ENCODE measurements at places on chromosomes 5 and 9.

DNA sequence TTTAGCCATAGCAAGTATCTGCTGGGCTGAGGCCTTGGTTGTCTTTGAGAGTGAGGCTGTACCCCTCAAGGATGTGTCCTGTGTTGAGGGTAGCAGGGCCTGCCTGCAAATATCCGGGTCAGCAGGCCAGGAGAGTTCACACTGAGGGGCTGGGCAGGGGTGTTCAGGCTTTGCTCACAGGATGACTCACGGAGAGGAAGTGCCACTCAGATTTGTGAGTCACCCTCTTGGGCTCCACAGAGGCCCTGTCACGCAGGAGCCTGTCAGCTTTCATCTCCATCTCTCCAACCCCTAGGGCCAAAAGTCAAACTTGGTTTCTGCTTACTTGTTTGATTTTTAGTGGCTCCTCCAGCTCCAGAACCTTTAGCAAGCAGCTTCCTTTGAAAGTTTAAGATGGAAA lies 211.5 kb downstream of the SEC61B start:
- no peaks in the 10 kb centered on the region for H3K27me3 ChIP-seq
- no peaks in the 10 kb centered on the region for H3K4me1 ChIP-seq
- no peak overlapping the region for H3K4me3 ChIP-seq

DNA sequence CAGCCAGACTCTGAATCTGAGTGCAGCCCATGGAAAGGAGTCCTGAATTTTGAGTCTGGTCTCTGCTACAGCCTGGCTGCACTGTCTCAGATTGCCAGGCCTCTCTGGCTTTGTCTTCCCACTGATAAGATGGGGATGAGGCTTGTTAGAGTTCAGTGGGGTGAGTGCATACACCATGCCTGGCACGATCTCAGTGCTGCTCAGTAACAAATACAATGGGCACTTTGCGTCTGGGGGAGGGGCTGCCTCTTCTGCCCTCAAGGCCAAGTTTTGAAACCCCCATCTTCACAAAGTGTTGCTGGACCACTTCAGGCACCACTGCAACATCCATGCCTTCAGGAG lies 49.0 kb downstream of the PPARGC1B start:
- H3K27ac ChIP-seq: no peak overlapping the region
- H3K27me3 ChIP-seq: no peaks in the 10 kb centered on the region
- no peak overlapping the region for H3K4me3 ChIP-seq
- DNase-seq: no peak
- H3K4me1 ChIP-seq: no peaks in the 10 kb centered on the region

GRCh38 chr5:127313847-127314473 lies 23.4 kb downstream of the MEGF10 start:
- peak; percentile 40 for DNase-seq
- H3K4me3 ChIP-seq: no peak overlapping the region
- H3K36me3 ChIP-seq: no peaks in the 10 kb centered on the region

- H3K4me1 ChIP-seq: no peaks in the 10 kb centered on the region
- no peak overlapping the region for H3K4me3 ChIP-seq
- no peak for DNase-seq
- no peaks in the 10 kb centered on the region for H3K27me3 ChIP-seq
- H3K36me3 ChIP-seq: no peaks in the 10 kb centered on the region
- no peak overlapping the region for H3K27ac ChIP-seq
Observed at GRCh38 chr9:84277646-84278045, 62.9 kb downstream of the SLC28A3 start.

DNA sequence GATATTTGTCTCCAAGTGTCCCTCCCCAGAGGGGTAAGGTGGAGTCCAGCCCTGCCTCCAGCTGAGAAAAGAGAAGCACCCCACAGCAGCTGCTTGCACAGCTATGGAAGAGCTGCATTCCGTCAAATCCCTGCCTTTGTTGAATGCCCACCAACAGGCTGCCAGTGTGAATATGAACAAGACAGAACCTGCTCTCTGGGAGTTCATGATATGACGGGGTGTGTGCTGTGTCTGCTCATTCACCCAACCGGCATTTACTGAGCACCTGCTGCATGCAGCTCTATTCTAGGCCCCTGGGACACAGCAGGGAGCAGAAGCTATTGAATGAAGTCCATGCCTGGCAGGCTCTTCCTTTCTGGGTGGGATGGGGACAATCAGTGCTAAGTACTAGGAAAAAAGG lies 238.8 kb downstream of the GADD45G start:
- H3K36me3 ChIP-seq: no peaks in the 10 kb centered on the region
- no peaks in the 10 kb centered on the region for H3K27me3 ChIP-seq
- no peak overlapping the region for H3K4me3 ChIP-seq
- no peak for DNase-seq
- no peak overlapping the region for H3K27ac ChIP-seq

- no peak for DNase-seq
- H3K27me3 ChIP-seq: no peaks in the 10 kb centered on the region
Observed at GRCh38 chr9:134434894-134435506, 108.7 kb downstream of the RXRA start.

DNA sequence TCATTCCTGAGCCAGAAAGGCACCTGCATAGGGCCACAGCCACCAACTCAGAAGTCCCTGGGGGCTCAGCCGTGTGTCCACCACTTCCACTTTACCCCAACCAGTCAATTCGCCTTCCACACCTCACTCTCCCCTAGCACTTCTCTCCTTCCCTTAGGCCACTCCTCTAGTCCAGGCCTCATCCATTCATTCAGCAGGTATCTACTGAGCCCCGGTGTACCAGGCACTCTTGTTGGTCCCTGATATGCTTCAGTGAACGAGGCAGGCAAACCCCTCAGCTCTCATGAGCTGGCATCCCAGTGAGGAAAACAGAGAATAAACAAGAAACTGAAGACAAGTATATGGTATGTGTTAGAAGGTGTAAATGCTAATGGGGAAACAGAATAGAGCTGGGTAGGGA lies 28.7 kb downstream of the NDUFA8 start:
- H3K4me1 ChIP-seq: peaks cover 9% of the 10 kb centered on the region
- no peaks in the 10 kb centered on the region for H3K36me3 ChIP-seq
- no peak overlapping the region for H3K27ac ChIP-seq
- no peaks in the 10 kb centered on the region for H3K27me3 ChIP-seq
- DNase-seq: no peak

GRCh38 chr5:123094237-123094918 lies 5.3 kb downstream of the PRDM6 start:
- H3K36me3 ChIP-seq: no peaks in the 10 kb centered on the region
- H3K27ac ChIP-seq: no peak overlapping the region
- no peaks in the 10 kb centered on the region for H3K4me1 ChIP-seq
- no peak for DNase-seq
- no peak overlapping the region for H3K4me3 ChIP-seq

GRCh38 chr5:86546582-86546981 lies 71.2 kb upstream of the COX7C start:
- no peaks in the 10 kb centered on the region for H3K36me3 ChIP-seq
- H3K4me3 ChIP-seq: no peak overlapping the region
- no peak for DNase-seq
- H3K27ac ChIP-seq: no peak overlapping the region
- H3K27me3 ChIP-seq: no peaks in the 10 kb centered on the region
- H3K4me1 ChIP-seq: no peaks in the 10 kb centered on the region

DNA sequence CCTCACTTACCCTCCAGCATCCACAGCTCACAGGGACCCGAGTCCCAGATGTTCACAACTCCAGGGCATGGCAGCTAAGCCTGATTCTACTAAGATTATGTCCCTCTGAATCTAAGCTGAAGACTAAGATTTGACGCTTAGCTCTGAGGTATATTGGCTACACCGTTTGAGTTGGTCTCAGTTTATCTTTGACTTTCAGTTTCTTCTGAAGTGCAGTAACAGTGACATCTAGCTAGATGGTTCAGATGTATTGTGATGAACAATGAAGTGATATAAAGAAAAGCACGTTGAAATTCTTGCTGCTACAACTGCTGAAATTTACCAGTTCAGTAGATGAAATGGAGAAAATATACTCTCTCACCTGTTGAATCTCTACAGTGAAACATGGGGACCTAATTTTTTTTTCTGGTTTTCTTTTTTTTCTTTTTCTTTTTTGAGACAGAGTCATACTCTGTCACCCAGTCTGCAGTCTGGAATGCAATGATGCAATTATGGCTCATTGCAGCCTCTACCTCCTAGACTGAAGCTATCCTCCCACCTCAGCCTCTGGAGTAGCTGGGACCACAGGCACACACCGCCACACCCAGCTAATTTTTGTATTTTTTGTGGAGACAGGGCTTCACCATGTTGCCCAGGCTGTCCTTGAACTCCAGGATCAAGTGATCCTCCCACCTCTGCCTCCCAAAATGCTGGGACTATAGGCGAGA lies 15.7 kb downstream of the RFK start:
- no peak for DNase-seq
- no peaks in the 10 kb centered on the region for H3K4me1 ChIP-seq
- no peak overlapping the region for H3K27ac ChIP-seq
- H3K36me3 ChIP-seq: no peaks in the 10 kb centered on the region
- no peaks in the 10 kb centered on the region for H3K27me3 ChIP-seq

- H3K27ac ChIP-seq: no peak overlapping the region
- no peaks in the 10 kb centered on the region for H3K27me3 ChIP-seq
- no peaks in the 10 kb centered on the region for H3K4me1 ChIP-seq
- no peak overlapping the region for H3K4me3 ChIP-seq
Observed at GRCh38 chr5:152638996-152639552, 234.0 kb upstream of the NMUR2 start.

GRCh38 chr5:134777366-134777765 lies 18.8 kb downstream of the DDX46 start:
- H3K27ac ChIP-seq: no peak overlapping the region
- no peaks in the 10 kb centered on the region for H3K27me3 ChIP-seq
- no peaks in the 10 kb centered on the region for H3K4me1 ChIP-seq
- no peak overlapping the region for H3K4me3 ChIP-seq

DNA sequence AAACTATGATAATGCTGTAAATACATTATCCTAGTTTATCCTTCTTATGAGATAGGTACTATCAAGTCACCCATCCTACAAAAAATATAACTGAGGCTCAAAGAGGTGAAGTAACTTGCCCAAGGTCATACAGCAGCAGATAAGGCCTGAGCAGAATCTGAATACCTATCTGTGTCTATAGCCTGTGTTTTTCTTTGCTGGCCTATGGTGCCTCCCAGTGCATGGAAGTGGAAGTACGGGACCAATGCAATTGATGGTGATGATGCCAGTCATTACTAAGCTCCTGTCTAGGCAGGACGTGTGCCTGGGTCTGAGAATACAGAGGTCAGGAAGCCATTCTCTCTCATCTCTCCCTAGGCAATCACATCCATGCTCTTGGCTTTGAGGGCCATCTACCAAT lies 67.8 kb downstream of the FAT2 start:
- H3K27me3 ChIP-seq: no peaks in the 10 kb centered on the region
- H3K27ac ChIP-seq: no peak overlapping the region
- DNase-seq: peak; percentile 2
- no peaks in the 10 kb centered on the region for H3K36me3 ChIP-seq

DNA sequence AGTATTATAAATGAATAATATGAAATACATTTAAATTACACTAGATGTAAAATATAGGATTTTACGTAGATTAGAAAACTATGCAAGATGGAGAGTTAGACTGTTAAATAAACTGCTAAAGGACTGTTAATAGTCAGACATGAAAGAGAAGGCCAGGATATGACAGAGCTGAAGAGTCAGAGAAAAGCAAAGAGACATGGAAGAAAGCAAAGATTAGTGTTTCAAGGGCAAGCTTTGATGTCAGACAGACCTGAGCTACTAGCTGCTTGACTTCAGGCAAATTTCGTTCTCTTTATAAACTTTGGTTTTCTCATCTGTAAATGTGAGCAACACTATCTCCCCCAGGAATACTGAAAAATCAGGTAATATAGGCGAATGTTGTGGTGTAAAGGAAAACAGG lies 161.3 kb downstream of the RAPGEF6 start:
- no peak for DNase-seq
- H3K27me3 ChIP-seq: no peaks in the 10 kb centered on the region
- H3K4me1 ChIP-seq: no peaks in the 10 kb centered on the region
- peaks cover 35% of the 10 kb centered on the region for H3K36me3 ChIP-seq
- H3K4me3 ChIP-seq: no peak overlapping the region

DNA sequence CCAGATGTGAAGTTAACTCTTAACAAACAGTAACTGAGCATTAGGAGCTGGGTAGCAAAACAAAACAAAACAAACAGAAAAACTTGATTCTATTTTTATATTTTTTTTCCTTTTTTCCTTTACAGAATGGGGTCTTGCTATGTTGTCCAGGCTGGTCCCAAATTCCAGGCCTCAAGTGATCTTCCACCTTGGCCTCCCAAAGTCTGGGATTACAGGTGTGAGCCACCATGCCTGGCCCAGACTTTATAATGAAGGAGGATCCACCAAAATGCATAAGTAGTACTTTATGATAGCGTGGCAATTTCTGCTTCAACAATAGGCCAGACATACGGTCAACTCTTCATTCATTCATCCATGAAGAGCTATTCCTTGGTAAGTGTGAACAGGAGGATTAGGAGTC lies 5.9 kb upstream of the IQGAP2 start:
- H3K4me1 ChIP-seq: peaks cover 16% of the 10 kb centered on the region
- no peak overlapping the region for H3K27ac ChIP-seq
- DNase-seq: no peak
- H3K4me3 ChIP-seq: no peak overlapping the region

- H3K4me3 ChIP-seq: peak overlapping the region; percentile 12
- DNase-seq: no peak
- no peaks in the 10 kb centered on the region for H3K36me3 ChIP-seq
- no peaks in the 10 kb centered on the region for H3K27me3 ChIP-seq
- H3K4me1 ChIP-seq: no peaks in the 10 kb centered on the region
Observed at GRCh38 chr5:156401804-156402203, 74.8 kb downstream of the SGCD start.

GRCh38 chr5:169350759-169351240 lies 49.9 kb upstream of the SLIT3 start:
- no peak for DNase-seq
- no peaks in the 10 kb centered on the region for H3K36me3 ChIP-seq
- H3K27ac ChIP-seq: no peak overlapping the region
- H3K4me1 ChIP-seq: no peaks in the 10 kb centered on the region
- H3K27me3 ChIP-seq: no peaks in the 10 kb centered on the region

GRCh38 chr9:70470050-70471015 lies 55.9 kb upstream of the KLF9 start:
- no peaks in the 10 kb centered on the region for H3K27me3 ChIP-seq
- H3K36me3 ChIP-seq: no peaks in the 10 kb centered on the region
- H3K27ac ChIP-seq: no peak overlapping the region
- H3K4me1 ChIP-seq: peaks cover 16% of the 10 kb centered on the region
- DNase-seq: no peak
- H3K4me3 ChIP-seq: no peak overlapping the region

- no peaks in the 10 kb centered on the region for H3K36me3 ChIP-seq
- H3K27ac ChIP-seq: no peak overlapping the region
- no peak for DNase-seq
Observed at GRCh38 chr9:79526149-79526672, 45.6 kb upstream of the TLE4 start.

Measured in effector memory CD4-positive, alpha-beta T cell (primary cell).